ENCODE measurements at places on chromosomes 12 and 14.

DNA sequence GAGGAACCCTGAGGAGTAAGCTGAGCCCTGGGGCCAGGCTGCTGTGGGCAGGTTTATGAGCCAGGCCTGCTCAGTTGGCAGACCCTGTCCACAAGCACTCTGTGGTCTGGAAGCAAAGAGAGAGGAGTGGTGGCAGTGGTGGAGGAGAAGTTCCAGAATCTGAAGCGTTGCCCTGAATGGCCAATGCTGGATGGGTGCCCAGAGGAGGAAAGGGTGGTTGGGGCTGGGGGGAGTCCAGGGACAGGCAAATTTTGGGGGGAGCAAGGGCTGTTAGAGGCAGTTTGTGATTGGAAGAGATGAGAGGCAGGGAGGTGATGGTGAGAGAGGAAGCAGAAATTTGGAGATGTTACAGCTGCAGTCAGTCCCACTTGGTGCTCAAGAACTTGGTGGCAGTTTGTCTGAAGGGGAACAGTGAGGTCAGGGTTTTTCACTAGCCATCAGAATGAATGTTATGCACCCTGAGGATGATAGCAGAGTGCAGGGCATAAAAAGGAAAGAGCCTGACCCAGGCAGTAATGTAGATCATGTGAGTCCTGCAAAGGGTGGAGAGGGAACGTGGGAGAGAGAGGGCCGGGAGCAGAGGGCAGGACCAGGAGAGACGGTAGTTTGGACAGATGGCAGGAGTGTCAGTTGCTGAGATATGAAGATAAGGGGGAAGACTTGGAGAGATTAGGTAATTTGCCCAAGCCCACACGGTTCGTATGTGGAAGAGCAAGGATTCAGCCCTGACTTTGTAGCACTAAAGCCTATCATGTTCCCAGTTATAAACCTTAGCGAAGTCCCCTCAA lies 51.2 kb downstream of the GALNT8 start:
- DNase-seq: no peak

GRCh38 chr14:20712904-20713303 lies 24.3 kb downstream of the ANG start:
- DNase-seq: no peak

DNA sequence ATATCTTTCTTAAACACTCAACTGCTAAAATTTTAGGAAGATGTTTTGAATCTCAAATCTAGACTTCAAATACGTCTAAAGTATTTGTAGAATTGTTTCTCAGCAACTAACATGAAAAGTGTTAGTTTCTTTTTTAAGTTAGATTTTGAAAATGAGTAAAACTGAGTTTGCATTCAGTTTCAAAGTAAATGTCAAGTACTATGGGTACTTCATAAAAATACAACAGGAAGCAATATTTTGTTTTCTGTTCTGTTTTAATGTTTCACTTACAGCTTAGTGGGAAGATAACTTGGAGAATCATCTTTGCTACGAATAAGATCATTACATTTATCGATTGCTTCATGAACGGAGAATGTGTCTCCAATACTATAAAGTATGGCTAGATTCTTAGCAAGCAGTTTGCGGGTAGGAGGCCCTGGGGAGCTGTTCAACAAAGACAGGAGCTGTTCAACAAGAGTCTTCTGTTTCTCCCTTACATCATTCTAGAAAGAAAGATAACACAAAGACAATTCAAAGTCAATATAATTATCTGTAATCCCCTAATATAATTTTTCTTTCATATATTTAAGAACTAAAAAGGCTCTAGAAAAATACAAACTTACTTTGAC lies 20.2 kb downstream of the HEATR5A start:
- DNase-seq: no peak

GRCh38 chr12:109875572-109876131 lies 4.7 kb downstream of the GLTP start:
- no peak for DNase-seq

DNA sequence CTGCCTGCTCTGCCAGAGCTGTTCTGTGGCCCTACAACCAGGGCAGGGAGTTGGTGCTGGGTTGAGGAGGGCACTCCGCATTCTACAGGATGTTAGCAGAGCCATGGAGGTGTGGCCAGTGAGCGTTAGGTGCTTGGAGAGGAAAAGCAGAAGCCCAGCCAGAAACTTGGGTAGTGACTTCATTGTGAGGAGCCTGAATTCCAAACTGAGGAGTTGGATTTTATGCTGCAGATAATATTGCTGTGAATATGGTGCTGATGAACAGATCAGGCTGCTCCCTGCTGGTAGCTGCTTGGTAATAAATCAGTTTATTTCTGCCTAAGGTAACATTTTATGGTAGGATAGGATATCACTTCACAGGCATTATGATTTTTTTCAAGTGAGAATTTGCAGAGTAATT lies 7.1 kb upstream of the CCDC175 start:
- DNase-seq: no peak

GRCh38 chr12:121154793-121155375 lies 22.2 kb downstream of the P2RX7 start:
- DNase-seq: no peak

DNA sequence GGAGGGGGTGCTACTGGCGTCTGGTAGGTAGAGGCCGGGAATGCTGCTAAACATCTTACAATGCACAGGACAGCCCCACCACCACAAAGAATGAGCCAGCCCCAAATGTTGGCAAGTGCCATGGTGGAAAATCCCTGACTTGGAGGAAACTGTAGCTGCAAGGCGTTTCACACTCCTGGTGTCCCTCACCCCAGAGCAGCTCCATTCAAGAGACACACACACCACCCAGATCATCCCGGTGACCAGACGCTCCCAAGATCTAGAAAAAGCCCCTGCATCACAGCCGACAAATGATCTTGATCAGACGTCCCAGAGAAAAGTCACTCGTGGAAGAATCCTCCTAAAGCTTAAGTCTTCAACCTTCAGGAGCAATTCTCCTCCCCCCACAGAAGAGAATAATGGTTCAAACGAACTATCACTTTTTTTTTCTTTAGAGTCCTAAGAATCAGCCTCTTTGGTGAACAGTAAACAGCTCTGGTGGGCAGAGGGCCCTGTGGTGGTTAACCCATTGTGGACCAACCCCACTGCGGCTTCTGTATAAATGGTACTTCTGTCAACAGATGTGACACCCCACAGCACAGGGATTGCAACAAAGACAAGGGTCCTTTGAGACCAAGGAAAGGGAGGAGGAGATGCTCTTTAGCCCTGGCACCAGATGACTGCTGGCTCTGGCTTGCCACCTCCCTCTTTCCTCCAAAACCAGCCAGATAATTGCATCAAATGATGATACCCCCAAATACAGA lies 2.7 kb downstream of the GLTP start:
- DNase-seq: no peak

DNA sequence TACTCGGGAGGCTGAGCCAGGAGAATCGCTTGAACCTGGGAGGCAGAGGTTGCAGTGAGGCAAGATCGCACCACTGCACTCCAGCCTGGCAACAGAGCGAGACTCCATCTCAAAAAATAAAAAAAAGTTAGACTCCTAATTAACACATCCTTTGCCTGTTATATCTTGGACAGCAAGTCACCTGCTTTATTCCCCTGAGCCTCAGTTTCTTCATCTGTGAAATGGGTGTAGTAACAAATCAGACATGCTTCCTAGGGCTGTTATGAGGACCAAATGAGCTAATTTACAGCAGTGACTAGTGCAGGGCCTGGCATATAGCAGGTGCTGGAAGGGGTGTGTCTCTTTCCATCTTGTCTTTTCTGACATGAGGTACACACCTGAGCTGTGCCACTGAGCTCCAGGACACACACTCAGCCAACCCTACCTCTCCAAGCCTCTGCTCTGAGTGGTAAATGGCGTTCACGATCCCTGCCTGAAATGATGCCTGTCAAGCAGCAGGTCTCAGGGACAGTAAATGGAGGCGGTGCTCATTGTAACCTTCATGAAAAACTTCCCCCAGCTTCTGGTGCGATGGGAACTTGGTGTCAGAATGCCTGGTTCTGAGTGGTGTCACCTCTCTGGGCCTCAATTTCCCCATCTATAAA lies 31.7 kb downstream of the FOXN4 start:
- no peak for DNase-seq

All from NCI-H1436 (cell line).